AG10803 (cell line): ENCODE measurements at places on chromosomes 6 and 20.

DNA sequence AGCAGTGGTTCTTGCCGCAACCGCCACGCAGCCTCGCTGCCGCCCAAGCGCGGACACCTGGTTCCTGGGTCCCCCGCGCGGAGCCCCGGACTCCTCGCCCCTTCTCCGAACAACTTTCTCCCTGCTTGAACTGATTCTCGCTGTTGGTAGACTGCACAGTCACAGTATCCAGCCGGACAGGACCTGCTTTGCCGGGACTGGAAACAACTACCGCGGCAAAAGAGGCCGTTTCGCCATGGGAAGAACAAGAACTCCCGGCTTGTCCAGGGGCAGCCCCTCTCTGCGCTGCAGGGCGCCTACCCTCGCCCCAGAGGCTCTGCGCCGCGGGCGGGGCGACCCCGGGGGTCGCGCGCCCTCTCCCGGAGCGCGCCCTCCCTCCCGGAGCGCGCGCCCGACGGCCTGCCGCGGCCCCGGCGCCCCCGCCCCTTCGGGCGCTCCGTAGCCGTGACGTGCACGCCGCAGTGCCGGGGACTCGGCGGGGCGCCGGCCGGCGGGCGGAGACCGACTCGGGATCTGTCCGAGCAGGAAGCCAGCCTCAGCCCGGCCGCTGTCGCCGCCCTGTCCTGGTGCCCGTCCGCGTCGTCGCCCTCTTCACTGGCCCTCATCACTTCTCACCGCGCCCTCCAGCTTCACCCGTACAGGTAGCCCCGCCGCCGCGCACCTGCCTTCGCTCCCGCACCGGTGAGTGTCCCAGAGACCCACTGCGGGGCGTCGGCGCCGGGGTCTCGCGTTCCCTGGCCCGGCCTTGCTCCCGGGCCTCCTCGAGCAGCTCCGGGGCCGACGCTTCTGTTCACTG is at the start of gene MYO6:
Gene MYO6 (plus strand): TSS at position 497 of the 796 bp plus-strand sequence. CDS start 68,309 bp downstream, outside the sequence.
- DNase-seq: peak; percentile 55

DNA sequence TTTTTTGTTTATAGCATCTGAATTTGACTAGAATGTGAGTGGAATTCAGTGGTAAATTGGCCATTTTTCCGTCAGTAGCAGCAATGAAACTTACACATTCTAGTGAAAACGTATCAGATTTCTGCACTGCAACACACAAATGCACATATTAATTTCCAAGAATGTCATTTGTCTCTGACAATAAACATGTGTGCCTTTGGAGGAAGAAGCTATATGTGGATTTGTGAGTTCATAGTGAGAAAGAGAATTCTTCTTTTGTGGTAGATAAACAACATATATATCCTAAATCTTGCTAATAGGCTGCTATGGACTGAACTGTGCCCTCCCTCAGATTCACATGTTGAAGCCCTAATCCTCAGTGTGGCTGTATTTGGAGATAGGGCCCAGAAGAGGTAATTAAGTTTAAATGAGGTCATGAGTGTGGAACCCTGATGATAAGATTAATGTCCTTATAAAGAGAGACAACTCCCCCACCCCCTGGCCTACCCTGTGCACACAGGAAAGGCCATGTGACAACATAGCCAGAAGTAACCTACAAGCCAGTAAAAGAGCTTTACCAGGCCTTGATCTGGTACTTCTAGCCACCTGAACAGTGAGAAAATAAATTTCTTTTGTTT is 200.2 kb upstream of the EYA4 start:
- no peak for DNase-seq

- DNase-seq: no peak
These were observed 372.8 kb upstream of the JARID2 start for GRCh38 chr6:14873101-14873500.

- DNase-seq: no peak
These were observed 112.1 kb downstream of the EPM2A start for GRCh38 chr6:145623231-145623630.

- DNase-seq: peak; percentile 48
These were observed 49.9 kb upstream of the BMP5 start for GRCh38 chr6:55925292-55925691.

- DNase-seq: no peak
These were observed 303.0 kb upstream of the GJE1 start for GRCh38 chr6:141829566-141830360.

GRCh38 chr6:164347455-164347854 is 932.9 kb downstream of the QKI start:
- DNase-seq: no peak

DNA sequence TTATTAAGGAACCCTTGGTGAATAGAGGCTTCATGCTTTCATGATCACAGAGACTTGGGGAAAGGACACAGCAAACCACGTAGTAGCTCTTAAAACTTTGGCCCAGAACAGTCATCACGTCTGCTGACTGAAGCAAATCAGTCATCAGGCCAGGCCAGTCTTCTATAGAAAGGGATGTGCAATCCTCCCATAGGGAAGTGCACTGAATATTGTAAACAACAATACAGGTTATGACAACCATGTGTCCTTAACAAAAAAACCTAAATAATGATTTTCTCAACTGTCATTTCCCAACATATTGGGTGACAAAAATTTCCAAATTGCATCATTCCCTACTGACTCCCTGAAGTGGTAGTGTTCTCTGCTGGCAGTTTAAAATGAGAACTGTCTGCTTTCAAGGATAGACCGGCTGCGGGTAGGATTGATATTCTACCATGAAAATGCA is 388.2 kb upstream of the CITED2 start:
- peak; percentile 47 for DNase-seq
